ENCODE measurements at places on chromosomes 6 and 20.
A peak's percentile ranks its signal among the peaks of the same experiment; 100 is the strongest.

GRCh38 chr6:108768166-108768555 is 80.1 kb upstream of the ARMC2 start:
- no peak for DNase-seq

DNA sequence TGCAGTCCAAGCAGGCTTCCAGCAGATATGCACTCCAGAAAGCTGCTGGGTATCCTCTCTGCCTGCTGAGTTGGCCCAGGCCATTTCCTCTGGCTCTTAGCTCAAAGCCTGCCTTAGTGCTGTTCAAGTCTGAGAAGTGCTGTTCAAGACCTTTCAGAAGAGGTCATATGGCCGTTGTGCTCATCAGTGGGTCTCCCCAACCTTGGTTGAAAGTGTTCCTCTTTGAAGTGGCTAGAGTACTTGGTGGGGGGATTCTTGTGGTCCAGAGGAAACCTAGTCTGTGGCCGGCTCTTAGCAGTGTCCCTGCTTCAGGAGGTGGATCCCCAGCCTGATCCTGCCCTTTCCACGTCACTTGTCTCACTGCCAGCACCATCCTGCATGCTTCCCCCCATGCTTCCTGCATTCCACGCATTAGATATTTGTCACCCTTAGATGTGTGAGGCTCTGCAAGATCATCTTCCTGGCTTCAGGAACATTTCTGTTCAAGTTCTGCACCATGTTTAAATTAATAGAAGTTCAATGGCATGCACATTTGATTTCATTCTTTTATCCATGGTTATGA is 105.0 kb downstream of the FIG4 start:
- DNase-seq, result no peak

DNA sequence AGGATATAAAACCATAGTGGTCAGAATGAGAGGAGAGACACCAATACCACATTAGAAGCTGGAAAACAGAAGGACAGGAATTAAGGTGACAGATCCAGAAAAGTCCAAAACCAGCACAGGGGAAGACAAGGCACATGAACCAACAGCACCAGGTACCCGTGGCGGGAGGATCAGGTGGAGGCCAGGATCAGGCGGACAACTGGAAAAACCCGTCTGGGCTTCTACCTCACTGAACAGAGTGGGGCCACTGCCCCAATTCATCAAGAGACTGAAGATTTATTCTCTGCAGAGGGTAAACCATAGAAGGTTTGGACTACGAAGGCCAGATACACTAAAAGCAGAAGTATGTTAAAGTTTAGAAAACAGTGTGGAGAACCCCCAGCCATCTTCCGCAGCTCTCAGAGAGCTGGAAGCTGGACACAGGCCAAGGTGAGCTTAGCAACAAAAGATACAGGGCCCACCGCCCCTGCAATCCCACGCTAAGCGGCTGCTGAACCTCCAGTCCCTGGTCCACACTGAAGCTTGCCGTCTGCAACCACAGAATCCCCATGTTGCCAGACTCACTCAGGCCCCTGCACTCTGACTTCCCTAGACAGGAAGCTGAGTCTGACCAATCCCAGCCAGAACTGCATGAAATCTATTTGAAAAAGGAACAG is 29.9 kb downstream of the ABHD12 start:
- peak; percentile 32 for DNase-seq

GRCh38 chr6:140041056-140041455 is 666.6 kb upstream of the CITED2 start:
- no peak for DNase-seq

DNA sequence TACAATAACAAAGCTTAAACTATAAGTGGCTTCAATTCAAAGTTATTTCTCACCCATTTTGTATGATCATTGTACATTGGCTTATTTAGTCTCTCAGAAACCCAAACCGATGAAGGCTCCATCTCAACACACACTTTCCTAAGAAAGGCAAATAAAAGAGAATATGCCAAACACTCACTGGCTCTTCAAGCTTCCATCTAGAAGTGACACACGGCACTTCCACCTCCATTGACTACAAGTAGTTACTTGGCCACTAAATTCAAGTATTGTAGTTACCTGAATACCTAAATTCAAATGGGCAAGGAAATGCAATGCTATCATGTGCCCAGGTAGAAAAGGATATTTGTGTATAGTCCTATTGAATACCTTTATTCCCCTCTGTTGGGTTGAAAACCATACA is 170.6 kb downstream of the OGFRL1 start:
- no peak for DNase-seq

Measured in BE2C (cell line).